CD4-positive, alpha-beta T cell treated with Interleukin-15 for 4 hours (primary cell): ENCODE measurements at places on chromosomes 6 and 20.

- no peak for DNase-seq
Measured at GRCh38 chr6:33391922-33392594, 435 bp downstream of the KIFC1 start.

DNA sequence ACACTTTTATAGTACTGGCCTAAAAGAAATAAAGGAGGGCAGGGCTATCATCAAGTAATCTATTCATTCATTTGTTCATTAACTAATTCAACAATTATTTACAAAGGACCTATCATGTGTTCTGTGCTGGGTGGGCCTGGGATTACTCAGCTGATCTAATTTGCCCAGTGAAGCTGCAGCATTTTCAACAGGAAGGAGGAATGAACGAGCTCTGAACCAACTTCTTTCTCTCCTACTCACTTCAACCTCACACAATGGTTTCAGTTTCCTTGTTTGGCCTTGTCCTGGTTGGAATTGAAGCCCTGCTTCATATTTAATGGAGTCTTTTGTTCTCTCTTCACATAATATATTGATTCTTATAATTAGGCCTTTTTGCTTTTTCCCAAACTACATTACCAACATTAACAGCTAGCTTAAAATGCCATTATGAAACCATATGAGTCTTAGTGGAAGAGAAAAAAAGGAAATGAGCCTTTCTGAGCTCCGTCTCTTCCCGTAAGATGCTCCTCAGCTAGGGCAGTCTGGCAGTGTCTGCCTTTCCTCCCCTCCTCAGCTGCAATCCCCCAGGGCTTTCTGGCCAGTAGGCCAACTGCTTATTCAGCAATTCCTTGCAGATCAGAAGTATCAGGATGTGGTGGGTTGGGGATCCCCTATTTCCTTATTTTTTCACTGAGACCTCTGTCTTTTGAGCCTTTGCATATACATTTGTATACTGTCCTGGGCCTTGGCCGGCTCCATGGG, 79.4 kb upstream of the NRN1 start:
- DNase-seq, result no peak

DNA sequence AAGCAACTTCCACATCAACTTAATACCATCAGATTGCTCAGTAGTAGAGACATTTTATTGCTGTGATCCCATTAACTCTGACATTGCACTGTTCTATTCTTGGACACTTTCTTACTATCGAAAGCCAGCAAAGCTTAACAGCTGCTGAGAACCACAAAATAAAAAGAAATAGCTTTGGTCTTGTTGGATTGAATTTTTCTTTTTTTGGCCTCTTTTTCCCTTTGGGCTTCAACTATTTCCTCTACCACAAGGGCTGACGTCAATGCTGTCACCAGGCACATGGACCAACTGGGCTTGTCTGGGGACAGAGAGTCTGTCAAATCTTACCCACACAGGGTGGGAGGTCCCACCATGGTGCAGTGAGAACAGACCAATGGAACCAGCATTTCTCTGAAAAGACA, 63.4 kb upstream of the ENPP5 start:
- no peak for DNase-seq

DNA sequence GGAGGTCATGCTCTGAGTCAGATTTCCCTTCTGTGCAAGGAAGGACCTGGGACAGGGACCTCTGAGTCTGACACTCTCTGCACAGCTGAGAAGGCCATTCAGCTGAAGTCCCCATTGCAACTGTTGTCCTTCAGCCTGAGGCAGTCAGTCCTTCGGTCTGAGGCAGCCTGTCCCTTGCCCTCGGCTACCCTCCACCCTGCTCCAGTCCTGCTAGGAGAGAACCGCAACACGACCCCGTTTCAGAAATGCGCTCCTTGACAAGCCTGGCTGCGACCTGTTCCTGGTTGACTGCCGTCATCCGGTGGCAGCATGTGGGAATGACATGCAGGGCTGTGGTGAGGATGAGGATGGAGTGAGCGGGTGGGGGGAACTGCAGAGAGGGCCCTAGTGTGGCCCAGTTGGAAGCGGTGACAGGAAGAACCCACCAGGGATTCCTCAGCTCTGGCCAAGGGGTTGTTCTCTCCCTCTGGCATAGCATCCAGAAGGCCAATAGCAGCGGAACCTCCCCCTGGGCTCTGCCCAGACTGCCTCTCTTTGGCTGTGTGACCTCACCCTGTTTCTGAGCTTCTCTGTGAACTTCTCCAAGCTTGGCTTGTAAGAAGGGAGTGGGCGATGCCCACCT, 40.3 kb upstream of the ANGPT4 start:
- DNase-seq, result peak; percentile 70

GRCh38 chr6:78629836-78630235, 237.5 kb upstream of the IRAK1BP1 start:
- DNase-seq, result no peak

DNA sequence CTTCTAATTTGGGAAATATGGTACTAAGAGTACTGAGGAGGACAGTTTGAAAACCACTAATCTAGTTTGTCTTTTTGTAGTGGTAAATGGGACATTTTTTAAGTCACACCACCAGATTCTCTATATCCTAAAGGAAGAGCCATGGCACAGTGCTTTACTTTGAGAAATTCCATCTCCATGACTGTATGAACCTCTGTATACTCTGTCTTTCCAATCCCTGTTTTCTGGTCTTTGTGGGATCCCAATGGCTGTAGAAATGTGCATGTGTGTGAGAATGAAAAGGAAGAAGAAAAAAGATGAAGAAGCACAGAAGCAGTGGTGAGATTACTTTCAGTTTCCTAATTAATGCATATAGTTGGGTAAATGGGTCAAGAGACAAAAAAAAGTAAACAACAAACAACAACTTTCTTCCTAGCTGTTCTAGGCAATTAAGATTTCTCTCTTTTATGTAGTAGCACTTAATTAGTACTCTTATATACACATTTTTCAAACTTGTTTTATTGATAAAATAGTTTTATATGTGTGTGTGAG, 141.2 kb upstream of the HCRTR2 start:
- DNase-seq, result no peak

DNA sequence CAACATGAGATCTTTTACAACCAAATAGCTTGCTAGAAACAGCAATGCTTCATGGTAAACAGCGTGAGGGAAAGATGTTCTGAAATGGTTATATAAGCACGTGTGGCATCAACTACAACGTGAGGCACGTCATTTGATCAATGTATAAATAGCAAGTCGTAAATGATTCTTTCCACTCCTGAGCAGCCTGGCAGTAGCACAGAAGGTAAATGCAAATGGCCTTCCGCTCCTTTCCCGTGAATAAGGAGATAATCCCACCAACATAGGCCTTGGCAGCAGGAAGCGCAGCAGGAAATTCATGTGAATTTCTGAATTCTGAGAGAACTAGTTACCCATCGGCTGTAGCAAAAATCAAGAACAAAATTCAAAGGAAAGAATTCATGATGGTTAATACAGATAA, 17.0 kb downstream of the RPS6KA2 start:
- no peak for DNase-seq
